ENCODE measurements at places on chromosomes 5 and 9.

GRCh38 chr9:92406477-92406876 lies 2.1 kb upstream of the OGN start:
- no peak for DNase-seq

- no peak for DNase-seq
Measured at GRCh38 chr5:170846416-170846815, 15.4 kb upstream of the RANBP17 start.

- DNase-seq = no peak
Measured at GRCh38 chr5:122154910-122155309, 25.6 kb downstream of the ZNF474 start.

- DNase-seq = no peak
Measured at GRCh38 chr9:2193552-2193951, 178.4 kb downstream of the SMARCA2 start.

GRCh38 chr9:88590558-88591146 lies 55.7 kb downstream of the NXNL2 start:
- no peak for DNase-seq

DNA sequence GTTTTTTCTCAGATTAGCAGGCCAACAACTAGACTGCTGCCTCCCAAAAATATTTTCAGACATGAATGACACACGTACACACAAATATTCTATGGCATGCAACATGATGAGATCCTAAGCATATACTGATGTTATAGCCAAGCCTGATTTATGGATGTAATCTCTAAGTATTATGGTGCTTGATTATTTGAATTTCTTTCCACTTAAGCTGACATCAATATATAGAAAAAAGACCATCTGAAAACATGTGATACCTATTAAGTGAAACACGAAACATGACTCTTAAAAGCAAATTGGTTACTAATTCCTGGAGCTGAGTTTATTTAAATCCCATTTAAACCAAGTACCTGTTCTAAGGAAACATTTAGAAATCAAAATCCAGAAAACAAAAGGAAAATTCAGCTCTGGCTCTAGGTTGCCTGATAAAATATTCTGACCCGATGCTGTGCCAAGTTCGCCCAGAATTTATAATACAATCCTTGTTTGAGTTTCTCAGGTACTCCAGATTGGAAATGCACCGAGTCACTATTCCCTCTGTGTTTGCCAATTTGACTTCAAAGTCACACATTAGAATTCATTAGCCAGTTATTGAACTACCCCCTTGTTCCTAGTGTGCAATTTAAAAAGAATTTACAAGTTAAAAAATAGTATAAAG lies 548.6 kb downstream of the CSNK1G3 start:
- no peak for DNase-seq

- no peak for DNase-seq
Measured at GRCh38 chr9:16824545-16825330, 45.7 kb downstream of the BNC2 start.

DNA sequence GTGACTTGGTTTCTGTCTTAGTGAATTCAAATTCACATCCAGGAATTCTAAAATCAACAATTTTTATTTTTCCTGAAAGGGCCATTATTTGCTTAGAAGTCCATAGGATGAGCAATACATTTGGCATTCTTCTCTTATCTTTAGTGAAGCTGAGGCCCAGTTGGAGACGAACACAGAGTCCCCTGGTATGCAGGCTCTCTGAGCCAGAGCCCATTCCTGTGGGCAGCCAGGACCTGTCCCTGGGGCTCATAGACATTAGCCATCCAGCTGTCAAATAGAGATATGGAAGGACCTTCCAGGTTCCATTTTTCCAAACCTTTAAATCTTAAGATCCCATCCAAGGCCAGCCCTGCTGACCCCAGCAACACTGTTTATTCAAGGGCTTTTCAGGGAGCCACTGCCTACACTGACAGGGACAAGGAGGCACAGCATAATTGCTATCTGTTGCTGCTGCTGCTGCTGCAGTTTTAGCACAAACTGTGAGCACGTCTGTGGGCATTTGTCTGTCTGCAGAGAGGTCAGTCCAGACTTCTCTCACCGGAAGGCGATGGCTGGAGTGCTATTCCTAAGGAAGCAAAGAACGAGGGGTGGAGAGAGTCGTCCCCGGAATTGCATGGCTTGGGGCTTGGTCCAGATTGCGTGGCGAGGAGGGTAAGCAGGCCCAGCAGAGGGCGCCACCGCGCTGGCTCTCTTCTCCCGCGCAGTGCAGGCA lies 639.0 kb downstream of the CCDC171 start:
- DNase-seq = no peak

DNA sequence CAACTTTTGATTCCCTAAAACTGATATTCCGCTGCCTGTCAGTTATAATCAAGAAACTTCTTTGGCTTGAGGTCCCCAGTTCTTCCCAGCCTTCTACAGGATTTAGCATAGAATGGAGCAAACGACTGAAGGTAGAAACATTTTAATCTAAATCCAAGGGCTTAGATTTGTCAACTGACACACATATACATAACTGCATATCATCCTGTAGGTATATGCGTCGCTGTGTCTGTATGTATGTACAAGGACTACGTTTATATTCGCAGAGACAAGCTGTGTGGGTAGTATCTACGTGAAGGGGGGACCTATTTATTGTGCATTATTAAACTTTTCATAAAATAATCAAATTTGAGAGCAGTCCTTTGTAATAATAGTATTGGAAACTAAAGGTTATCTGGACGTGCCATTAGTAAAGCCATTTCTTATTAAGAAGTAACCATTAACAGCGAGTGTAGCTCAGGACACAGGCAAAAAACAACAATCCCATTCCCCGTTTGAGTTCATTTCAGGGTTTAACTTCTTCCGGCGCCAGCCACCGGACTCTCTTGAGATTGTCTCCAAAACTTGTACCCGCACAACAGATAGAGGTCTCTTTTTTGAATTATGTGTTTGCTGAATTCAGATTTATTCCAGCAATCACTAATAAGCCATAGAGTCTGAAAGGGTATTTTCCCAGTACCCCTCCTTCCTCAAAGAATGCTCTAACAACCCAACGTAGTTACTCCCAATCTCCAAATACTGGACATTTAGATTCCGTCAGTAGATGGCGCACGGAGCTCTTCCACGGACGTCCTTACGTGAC lies 2.1 kb upstream of the MLLT3 start:
- no peak for DNase-seq

DNA sequence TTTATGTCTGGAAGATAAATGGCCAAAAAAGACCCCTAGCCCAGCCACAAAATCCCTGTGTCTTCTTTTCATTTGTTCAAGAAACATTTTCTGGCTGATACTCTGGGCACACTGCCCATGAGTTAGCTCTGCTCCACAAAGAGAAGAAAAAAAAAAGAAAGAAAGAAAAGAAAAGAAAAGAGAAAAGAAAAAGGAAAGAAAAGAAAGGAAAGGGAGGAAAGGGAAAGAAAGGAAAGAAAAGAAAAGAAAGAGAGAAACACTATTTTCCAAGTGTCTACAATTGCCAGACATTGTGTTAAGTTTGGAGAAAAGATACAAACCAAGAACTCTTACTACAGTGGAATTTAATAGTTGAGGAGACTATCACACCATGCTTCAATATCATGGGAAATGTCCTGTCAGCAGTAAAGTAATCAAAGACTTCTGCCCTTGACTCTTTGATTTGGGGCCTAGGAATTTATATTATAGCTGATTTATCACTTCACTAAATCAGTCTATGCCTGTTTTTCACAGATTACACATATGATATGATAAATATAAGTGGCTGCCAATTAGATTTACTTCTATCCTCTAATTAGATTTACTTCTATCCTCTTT lies 3.0 kb downstream of the TRMO start:
- DNase-seq = no peak

GRCh38 chr9:2096376-2096970 lies 81.3 kb downstream of the SMARCA2 start:
- DNase-seq = no peak

- no peak for DNase-seq
Measured at GRCh38 chr5:153496835-153497234, 6.4 kb downstream of the GRIA1 start.

DNA sequence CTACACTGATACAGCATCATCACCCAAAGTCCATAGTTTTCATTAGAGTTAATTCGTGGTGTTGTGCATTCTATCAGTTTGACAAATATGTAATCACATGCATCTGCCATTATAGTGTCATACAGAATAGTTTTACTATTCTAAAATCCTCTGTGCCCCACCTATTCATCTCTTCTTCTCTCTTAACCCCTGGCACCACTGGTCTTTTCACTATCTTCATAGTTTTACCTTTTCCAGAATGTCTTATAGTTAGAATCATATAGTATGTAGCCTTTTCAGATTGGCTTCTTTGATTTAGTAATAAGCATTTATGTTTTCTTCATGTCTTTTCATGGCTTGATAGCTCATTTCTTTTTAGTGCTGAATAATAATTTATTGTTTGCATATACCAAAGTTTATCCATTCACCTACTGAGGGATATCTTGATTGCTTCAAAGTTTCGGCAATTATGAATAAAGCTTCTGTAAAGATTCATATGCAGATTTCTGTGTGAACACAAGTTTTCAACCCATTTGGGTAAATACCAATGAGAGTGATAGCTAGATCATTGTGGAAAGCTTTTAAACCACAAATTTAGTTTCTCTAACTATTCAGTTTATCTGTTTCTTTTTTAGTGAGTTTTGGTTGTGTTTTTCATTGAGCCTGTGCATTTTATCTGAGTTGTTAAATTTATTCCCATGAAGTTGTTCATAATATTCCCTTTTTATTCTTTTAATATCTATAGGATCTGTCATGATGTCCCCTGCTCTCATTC lies 84.9 kb downstream of the RALGPS1 start:
- DNase-seq = no peak

DNA sequence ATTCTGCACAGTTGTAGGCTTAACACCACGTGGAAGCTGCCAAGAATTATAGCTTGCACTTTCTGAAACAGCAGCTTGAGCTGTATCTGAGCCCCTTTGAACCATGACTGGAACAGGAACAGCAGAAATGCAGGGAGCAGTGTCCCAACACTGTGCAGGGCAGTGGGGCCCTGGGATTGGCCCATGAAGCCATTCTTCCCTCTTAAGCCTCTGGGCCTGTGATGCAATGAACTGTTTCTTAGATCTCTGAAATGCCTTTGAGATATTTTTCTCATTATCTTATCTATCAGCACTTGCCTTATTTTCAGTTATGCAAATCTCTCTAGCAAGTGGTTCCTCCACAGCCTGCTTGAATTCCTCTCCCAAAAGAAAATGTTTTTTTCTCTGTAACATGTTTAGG lies 87.0 kb upstream of the MTAP start:
- no peak for DNase-seq

DNA sequence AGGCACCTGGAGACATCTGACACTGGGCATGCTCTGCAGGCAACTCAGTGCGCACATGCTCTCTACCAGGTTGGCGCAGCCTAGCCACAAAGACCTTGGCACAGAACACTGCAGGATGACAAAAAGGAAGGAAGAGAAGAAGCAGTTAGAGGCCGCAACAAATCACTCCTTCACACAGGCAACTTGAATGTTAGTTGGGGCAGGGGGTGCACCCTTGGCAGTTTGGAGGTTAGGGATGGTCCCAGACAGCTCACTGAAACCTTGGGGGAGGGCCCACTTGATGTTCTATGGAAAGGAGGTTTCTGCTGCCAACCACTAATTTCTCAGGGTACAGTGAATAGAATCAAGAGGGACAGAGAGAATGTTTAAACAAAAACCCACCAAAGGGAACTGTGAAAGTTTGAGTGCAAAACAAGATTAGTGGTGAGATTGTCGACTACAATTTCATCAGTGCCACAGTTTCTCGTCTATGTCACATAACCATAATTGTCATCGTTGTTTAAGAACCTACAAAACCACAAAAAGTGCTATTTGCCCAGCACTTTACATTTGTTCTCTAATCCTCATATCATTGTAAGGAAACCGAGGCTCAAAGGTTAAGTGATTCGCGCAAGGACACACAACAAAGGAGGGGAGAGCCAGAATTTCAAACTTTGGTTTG lies 48.7 kb downstream of the FBXW11 start:
- DNase-seq = no peak

DNA sequence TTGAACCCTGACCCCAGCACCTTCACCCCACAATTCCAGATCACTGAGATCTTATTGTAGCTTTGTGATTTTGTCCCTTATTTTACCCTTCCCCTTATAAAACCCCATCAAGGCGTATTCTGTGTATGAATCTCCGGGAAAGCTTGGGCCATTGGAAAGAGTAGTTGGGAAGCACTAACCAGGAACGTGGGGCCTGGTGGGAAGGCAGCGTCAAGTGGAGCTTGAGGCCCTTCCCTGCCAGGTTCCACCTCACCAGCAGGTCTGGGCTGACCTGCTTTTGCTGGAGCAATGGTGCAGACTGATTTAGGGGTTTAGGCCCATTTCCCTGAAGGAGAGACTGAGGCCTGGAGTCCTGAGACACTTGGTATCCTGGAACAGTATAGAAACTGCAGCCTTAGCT lies 9.3 kb downstream of the PHF2 start:
- DNase-seq = no peak

DNA sequence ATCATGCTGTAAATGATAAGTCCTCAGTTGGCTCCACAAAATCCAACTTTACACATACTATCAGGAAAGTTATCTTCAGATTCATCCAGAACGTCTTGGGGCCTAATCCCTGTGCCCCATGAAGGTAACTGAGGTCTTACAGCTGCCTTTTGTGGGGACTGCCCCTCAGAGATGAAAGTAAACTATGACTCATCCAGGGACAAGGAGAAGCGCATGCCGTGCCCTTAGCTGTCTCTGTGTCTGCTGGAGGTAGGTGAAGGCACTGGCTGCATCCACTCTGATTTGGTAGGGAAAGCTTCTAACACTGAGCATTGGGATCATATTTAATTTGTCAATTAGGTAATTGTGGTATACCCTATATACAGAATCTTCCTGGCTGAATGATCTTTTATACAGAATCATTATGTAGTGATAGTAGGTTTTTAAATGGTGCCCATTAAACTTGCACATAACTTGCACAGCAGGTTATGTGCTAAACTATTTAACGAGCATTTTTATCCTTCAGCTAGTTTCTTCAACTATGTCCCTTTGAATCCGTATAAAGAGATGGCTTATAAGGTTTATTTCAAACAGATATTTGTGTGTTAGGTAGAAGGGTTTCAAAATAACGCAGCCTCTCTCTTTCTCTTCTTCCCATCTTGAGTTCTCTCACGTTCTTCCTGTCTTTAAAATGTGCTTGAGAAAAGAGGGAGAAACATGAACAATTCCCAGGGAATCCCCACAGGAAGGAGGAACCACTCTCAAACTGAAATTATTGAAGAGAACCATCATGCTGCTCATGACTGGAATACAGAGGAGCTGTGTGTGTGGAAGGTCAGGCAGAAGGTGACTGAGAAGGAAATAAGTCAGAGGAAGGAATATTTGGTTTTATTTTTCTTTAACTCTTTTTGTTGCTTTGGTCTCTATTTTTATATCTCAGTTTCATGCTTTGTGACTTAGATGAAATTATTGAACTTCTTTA lies 250.9 kb downstream of the CD180 start:
- DNase-seq = no peak

- no peak for DNase-seq
Measured at GRCh38 chr5:81878333-81878732, 93.5 kb upstream of the ATG10 start.

DNA sequence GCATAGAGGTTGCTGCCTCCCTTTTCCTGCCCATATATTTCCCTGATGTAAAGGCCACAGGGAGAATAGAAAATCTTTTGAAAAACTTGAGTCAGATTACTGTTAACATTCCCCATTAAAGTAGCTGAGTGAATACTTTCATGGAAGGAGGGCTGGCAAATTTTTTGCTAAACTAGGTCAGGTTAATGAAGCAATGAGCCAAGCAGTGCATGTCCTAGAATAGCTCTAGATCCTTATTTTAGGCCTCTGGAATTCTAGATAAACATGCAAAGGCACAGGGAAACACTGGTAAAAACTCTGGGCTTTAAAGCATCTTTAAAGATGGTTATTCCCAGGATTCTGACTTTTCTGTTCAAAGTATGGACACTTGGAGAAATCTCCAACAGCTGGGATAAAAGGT lies 27.9 kb downstream of the TTC1 start:
- no peak for DNase-seq

All from stimulated activated CD4-positive, alpha-beta T cell treated with anti-CD3 and anti-CD28 coated beads, Interleukin-1b, Interleukin-23, amount 100 ng/mL, for 1 hour (primary cell).